ENCODE measurements at places on chromosomes 5 and 9.

- DNase-seq: no peak
Observed at GRCh38 chr5:9455826-9456434, 89.9 kb downstream of the SEMA5A start.

GRCh38 chr9:104553261-104553660 is 15.7 kb upstream of the OR13C8 start:
- DNase-seq: no peak

DNA sequence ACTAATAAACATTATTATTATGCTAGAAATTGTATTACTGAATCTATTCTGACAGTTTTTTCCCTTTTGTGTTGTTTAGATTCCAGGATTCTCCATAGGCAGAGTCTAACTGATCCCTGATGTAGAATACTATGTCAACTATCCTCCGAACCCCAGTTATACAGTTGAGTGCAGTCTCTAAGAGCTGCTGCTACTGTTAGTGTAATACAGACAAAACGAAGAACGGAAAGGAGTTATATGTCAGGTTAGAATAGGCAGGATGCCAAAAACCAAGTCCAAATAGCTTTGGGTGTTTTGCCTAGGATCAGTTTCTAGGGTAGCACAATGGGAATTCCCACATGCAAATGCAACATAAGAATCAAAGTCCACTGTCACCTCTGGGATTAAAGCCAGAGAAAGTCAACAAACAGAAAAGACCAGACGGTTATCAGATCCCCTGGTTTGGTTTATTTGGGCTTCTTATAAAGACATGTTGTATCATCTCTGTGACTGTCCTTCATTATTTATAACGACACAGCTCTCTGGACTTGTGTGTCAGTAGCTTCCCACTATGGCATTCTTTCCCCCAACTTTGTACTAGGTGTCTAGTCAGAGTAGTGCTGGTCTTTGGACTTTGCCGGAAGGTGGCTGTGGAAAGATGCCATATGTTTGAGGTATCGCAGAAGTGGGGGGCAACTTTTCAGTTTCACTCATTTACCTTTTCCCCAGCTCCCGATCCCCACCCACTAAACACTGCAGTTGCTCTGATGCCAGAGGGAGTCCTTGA is 14.9 kb upstream of the TMEM38B start:
- no peak for DNase-seq

- no peak for DNase-seq
Observed at GRCh38 chr5:10229306-10230048, 20.2 kb downstream of the ATPSCKMT start.

DNA sequence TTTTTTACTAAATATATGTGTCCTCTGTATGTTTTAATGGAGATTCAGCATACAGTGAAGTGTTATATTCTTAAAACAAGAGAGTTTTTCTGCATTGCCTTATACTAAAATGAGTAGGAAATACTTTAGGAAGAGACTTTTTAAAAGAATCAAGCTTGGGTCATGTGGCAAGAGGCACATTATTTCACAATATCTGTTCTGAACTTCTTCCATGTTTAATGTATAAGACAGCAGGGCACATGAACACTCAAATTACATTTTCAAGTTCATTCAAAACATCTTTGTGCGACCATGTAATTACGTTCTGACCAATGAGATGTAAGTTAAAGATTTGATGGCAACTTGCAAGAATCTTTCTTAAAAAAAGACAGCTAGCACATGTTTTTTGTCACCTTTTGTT is 1055.9 kb downstream of the NR2F1-AS1 start:
- DNase-seq: no peak

GRCh38 chr9:76985581-76985980 is 33.9 kb upstream of the FOXB2 start:
- no peak for DNase-seq

DNA sequence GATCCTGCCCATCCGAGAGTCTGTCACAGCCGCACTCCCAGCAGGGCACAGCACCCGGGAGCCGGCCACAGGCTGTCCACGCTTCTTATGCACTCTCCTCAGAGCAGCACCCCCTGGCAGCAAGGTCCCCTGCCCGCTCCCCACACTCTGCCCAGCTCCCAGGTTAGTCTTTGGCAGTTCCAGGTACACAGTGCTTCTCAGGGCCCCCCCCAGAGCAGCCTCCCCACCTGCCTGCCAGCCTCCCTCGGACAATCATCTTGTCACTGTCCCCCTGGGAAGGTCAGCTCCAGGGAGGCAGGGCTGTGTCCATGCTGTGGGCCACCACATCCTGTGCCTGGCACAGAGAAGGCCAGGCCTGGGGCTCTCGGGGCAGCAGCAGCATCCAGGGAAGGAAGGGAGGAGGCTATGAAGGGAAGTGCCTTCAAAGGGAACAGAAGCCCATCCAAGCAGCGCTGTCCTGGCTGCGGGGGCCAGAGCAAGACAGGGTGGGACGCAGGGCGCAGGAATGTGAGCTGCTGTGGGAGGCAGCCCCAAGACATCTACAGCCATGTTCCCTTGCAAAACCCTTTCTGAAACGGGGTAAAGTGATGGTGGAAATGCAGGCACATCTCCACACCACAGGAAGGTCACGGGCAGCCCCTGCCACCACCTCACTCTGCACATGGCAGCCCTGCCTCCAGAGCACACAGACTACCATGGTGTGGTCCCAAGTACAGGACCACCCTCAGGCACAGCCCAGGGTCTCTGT is 68.6 kb upstream of the ADAMTS2 start:
- no peak for DNase-seq

- DNase-seq: no peak
Observed at GRCh38 chr9:94157050-94157801, 73.0 kb downstream of the PTPDC1 start.

DNA sequence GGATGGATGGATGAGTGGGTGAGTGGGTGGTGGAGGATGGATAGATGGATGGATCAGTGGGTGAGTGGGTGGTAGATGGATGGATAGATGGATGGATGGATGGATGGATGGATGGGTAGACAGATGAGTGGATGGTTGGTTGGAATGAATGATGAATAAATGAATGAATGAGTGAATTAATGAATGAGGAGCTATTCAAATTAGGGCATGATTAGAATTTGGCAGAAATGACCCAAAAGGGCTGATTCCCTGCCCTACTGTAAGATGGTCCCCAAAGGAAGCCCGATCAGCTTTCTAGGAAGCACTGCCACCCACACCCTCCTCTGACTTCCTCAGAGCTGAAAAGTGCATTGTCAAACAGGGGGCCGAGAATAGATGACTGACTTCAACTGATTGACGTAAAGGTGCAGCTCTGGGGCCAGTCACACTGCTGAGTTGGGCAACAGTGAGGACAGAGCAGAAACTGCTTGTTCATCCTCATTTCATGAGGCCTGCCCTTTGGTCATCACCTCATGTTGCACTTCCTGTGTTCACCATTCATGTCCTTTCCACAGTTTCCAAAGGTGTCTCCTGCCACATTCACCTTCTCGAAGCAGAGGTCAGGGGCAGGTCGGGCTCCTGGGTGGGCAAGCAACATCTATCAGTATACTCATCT is 34.3 kb downstream of the NIPAL4 start:
- DNase-seq: no peak

DNA sequence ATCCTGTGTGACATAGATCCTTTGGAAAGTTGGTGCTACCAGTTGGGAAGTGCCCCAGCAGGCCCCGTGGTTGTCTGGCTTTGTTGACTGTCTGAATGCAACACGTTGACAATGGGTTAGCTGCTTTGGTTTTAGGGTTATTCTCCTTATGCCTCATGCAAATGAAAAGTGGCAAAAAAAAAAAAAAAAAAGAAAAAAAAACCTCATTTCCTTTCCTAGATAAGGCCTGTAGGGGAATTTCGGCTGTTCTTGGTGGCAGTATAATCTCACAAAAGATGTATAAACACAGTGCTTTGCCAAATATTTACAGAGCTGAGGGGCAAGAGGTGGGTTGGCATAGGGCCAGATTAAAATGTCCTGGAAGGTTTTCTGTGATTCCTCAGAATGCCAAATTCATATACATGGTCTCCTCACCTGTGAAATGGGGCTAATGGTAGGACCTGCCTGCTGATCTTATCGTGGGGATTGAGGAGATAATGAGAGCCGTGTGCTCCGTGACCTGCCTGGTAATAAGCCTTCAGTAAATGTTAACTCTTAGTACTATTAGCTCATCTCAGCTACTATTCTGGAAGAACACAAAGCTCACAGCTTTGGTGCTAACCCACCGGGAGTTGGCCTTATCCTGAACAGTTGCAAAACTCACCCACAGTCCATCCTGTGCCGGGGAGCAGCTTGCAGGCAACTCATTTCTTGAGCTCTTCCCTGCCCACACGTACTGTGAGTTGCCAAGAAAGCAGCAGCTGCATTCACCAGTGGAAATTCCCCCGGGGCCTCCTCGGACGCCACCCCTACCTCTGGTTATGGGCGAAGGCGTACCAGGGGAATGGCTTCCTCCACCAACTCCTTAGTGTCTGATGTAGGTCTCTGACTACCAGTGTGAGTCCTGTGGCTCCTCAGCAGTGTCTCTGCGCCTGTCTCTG is 220.3 kb downstream of the NR3C1 start:
- peak; percentile 30 for DNase-seq

DNA sequence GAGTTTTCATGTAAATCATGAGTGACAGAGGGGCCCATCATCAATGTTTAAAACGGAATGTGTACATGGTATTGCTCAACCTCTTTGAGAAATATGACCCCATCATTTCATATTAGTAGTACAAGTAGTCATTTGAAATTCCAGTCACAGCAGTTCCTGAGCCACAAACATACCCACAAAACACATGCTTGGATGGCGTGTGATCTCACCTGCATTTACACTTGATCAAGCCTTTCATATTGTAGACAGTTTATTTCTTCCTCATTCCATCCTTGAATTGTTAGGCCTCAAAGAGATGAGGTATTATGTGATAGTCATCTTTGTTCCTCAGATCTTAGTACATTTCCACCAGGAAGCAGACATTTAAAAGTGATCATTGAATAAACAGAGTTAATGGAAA is 96.8 kb upstream of the TAS2R1 start:
- DNase-seq: no peak

GRCh38 chr5:145858959-145859358 is 13.9 kb downstream of the GRXCR2 start:
- DNase-seq: no peak

DNA sequence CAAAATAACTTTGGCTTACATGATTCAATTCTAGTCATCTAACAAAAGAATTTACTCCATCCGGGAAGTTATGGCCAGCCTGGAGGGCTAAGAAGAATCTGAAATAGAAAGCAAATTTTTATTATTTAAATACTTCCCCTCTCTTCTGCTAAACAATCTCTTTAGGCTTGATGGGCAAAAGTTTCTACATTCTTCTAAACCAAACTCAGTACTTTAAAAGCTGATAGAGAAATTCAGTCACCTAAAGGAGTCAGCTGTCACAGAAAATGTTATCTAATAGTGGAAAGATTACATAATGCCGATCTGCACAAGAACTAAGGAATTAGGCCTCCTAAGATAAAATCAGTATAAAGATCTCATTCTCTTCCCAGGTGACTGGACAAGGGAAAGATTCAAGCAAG is 32.4 kb downstream of the GNAQ start:
- DNase-seq: no peak

DNA sequence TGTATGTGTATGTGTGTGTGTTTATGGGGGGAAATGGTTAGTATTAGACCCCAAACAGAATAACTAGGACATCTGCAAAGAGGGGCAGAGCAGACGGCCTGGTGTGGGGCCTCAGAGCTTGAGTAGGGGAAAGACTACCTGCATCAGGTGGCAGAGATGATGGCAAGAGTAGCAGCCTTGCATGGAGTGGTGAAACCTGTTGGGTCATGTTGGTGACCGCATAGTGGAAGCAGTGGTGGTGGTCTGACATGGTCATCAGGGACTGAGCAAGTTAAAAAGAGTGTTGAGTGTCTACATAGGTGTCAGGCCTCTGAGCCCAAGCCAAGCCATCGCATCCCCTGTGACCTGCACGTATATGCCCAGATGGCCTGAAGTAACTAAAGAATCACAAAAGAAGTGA is 153.2 kb downstream of the FGF10 start:
- DNase-seq: no peak

GRCh38 chr5:36900283-36900682 is 23.7 kb downstream of the NIPBL start:
- DNase-seq: no peak

GRCh38 chr5:159858871-159859270 is 57.4 kb upstream of the ADRA1B start:
- DNase-seq: no peak

DNA sequence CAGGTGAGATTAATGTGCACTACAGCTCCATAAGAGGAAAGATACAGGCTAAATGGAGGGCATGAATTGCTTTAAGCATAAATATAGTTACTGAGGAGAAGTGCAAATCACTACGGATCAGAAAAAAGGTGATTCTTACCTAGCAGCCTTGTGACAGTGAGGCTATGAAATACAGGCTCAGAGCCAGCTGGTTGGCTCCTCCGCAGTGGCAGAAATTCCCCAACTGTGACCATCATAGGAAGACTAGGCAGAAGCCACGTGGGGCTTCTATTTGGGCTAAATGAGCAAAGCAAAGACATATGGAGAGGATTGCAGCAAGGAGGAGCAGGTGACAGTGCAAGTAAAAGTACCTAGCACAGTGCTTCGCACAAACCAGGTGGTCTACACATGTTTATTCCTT is 40.5 kb downstream of the CDO1 start:
- no peak for DNase-seq

- DNase-seq: no peak
Observed at GRCh38 chr5:73994963-73995362, 369.0 kb downstream of the ARHGEF28 start.

DNA sequence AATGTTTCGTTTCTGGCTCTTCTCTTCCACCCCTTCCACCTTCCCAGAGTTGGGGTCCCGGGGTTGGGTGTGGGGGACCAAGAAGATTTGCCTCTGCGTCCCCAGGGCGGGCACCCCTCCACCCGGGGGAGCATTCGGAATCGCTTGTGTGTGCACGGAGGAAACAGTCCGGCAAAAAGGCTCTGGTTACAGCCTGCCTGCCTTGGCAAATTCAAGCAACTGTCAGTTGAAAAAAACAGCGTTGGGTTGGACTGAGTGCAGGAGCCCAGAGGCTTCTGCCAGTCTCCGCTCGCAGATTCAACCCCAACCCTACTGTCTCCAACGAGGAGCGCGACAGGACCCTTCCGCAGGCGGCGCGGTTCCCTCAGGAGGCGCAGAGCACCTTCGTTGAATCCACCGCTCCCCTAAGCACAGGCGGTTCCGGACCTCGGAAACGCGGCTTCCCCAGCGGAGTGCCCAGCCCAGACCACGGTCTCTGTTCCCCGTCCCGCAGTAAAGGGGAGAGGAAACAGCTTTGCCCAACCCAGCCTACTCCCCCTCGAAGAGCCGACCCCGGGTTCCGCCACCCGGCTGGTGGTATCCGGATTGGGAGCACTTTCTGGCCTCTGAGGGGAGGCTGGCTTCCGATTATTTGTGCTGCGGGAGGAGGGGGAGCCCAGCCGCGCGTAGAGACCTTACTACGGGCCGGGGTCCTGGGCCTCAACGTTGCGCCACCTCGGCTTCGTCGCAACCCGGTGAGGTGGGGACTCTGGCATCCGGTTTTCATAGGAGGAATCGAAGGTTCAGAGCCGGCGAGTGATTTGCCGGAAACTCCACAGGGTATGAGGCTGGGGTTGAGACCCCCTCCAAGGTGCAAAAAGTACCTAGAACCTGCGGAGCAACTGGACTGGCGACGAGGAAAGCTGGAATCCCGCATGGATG is 9.6 kb downstream of the LHX6 start:
- DNase-seq: no peak

All from stimulated activated CD4-positive, alpha-beta T cell treated with anti-CD3 and anti-CD28 coated beads, Interleukin-1b, Interleukin-23, amount 100 ng/mL, for 1 hour (primary cell).